ENCODE measurements at places on chromosomes 7 and 10.

- no peak for DNase-seq
Observed at GRCh38 chr7:108252177-108252576, 122.0 kb upstream of the LAMB4 start.

DNA sequence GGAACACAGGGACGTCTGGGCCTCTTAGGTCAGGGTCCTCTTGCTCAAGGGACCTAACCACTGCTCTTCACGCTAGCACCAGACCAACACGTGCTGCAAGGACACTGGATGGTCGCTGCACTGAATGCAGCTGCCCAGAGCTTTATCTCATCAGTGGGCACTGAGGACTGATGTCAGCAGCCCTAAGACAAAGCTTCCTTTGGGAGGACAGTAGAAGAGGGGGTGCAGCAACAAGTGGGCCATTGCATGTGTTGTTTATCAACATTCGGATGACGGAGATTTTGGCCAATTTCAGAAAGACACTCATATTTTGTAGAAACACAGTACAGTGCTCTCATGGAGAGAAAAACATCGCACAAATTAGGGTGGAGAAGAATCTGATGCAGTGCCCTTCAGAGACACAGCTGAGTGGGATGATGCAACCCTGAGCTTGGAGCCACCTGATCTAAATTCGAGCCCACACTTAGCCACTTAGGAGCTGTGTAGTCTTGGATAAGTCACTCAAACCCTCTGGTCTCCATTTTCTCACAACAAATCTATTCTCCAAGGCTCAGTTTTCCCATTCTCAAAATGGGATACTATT lies 1.7 kb downstream of the OPALIN start:
- no peak for DNase-seq

DNA sequence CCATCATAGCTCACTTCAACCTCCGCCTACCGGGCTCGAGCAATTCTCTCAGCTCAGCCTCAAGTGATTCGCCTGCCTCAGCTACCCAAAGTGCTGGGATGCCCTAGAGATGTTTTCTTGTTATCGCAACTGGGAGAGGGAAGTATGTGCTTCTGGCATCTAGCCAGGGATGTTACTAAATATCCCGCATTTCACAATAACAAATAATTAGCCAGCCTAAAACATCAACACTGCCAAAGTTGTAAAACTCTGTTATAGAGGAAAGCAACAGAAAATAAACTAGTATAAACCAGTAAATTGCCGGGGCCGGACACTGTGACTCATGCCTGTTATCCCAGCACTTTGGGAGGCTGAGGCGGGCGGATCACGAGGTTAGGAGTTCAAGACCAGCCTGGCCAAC lies 7.2 kb downstream of the INA start:
- DNase-seq = no peak

- DNase-seq = no peak
Observed at GRCh38 chr7:98256431-98256830, 4.4 kb upstream of the TECPR1 start.

GRCh38 chr10:70981171-70981836 lies 92.9 kb upstream of the PCBD1 start:
- DNase-seq = no peak

DNA sequence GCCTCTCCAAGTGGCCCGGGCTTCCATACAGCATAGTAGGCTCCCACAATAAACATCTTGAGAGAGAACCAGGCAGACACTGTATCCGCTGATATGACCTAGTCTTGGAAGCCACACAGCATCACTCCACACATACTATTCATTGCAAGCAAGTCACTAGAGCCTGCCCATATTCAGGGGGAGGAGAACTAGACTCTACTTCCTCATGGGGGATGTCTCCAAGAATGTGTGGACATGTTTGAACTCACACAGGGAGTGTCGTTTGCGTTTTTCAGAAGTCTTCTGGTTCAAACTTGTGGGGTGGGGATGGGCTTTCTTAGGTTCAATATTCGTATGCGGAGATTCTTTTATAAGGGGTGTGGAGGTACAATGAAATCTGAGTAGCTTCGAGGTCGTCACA lies 232.6 kb upstream of the HABP2 start:
- no peak for DNase-seq

DNA sequence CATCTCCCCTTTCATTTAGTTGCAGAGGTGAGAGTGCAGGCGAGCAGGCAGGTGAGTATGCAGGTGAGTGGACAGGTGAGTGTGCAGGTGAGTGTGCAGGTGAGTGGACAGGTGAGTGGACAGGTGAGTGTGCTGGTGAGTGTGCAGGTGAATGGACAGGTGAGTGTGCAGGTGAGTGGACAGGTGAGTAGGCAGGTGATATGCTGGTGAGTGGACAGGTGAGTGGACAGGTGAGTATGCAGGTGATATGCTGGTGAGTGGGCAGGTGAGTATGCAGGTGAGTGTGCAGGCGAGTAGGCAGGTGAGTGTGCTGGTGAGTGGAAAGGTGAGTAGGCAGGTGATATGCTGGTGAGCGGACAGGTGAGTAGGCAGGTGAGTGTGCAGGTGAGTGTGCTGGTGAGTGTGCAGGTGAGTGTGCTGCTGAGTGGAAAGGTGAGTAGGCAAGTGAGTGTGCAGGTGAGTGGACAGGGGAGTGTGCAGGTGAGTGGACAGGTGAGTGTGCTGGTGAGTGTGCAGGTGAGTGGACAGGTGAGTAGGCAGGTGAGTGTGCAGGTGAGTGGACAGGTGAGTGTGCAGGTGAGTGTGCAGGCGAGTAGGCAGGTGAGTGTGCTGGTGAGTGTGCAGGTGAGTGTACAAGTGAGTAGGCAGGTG lies 165.6 kb downstream of the ADARB2 start:
- no peak for DNase-seq

DNA sequence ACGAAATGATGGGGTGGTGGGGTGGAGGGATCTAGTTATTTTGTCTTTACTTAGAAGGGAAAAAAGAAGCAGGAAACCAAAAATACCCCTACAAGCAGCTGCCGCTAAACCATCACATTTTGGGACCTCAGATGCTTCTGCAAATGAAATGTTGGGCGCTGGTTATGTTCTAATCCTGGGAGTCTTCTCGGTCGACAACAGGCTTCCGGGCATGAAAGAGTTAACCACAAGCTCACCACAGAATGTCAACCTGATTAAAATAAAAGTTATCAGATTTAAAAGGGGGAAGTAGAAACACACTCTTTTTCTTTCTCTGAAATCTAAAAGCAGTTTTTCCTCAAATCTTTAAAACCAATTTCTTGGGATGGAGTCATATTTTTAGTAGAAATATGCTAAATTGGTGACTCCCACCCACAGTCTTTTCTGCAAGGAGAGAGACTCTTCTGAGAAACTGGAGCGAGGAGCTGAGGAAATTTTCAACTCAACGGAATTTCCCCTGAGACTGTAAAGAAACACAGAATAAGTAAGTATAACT lies 16.8 kb downstream of the IL2RA start:
- DNase-seq = no peak

Measured in activated T-cell treated with anti-CD3 and anti-CD28 coated beads for 4 hours (primary cell).